ENCODE measurements at places on chromosomes 12 and 14.

DNA sequence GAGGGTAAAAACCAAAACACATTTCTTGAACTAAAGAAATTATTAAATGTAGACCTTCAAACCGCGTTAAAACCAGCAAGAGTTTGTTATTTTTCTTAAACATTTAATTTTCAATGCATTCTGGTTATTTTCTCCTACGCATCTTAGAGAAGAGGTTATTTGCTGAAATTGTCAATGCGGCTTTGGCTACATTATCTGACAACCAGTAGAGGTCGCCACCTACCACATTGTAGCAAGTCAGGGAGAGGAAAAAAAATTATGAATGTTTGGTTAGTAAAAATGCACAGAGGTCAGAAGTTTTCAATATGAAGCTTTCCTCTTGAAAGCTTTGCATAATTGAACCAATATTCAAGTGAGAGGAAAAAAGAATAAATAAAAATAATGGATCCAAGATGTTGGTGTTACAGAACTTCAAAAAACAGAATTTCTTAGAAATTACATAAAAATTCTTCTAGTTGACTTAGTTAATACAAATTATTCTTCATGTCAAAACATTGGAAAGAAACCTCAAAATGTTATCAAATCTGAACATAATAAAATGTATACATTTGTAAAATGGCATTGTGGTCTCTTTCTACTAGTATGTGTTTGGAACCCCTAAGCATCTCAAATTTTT lies 159.4 kb upstream of the TMTC2 start:
- no peak for DNase-seq

DNA sequence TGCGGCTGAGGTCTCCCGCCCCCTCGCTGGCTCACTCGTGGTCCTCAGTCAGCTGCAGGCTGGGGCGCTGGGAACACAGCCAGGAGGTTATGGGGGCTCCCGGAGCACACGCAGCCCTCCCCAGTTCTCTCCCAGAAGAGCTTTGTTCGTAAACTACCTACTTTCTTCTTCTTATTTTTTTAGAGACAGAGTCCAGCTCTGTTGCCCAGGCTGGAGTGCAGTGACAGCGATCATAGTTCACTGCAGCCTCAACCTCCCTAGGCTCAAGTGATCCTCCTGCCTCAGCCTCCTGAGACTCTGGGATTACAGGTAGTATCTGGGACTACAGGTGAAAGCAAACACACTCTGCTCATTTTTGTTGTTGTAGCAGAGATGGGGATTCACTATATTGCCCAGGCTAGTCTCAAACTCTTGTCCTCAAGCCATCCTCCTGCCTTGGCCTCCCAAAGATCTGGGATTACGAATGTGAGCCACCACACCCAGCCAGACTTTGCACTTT lies 15.5 kb upstream of the PLA2G1B start:
- DNase-seq, result no peak

DNA sequence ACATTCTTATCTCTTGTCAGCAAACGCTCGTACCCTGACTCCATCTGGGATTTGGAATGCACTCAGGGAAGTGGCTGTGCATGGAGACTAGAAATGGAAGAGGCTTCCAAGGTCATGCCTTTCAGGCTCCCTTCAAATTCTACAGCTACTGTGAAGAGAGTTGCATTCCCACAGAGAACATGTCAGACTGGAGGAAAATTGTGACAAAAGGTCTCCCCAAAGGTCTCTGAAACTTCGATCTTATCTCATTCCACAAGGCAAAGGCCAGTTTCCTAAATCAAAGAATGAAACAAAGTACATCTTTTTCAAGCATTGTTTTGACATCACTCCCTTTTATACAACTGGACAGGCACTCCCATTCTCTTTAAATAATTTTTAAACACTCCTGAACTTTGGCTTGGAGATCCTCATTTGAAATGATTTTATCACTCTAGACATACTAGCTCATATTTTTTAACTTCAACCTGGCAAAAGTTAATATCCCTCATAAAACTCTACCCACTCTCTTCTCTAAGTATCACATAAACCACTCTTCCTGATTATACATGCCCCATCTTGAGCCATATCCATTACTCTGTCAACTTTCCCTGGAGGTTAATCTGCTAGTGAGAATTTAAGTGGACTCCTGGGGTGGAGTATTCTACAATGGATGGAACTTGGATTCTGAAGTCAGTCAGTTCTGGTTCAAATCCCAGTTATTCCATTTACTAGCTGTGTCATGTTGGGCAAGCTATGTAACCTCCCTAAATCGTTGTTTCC lies 218.1 kb upstream of the HMGA2 start:
- no peak for DNase-seq

DNA sequence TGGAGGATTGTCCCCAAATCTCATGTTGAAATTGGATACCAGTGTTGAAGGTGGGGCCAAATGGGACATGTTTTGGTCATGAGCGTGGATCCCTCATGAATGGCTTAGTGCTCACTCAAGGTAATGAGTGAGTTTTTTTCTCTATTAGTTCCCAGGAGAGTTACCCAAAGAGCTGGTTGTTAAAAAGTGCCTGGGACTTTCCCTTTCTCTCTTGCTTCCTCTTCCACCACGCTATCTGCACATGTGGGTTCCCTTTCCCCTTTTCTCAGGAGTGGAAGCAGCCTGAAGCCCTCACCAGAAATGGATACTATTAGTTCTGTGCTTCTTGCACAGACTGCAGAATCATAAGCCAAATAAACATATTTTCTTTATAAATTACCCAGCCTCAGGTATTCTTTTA lies 465.4 kb downstream of the FSCB start:
- no peak for DNase-seq

DNA sequence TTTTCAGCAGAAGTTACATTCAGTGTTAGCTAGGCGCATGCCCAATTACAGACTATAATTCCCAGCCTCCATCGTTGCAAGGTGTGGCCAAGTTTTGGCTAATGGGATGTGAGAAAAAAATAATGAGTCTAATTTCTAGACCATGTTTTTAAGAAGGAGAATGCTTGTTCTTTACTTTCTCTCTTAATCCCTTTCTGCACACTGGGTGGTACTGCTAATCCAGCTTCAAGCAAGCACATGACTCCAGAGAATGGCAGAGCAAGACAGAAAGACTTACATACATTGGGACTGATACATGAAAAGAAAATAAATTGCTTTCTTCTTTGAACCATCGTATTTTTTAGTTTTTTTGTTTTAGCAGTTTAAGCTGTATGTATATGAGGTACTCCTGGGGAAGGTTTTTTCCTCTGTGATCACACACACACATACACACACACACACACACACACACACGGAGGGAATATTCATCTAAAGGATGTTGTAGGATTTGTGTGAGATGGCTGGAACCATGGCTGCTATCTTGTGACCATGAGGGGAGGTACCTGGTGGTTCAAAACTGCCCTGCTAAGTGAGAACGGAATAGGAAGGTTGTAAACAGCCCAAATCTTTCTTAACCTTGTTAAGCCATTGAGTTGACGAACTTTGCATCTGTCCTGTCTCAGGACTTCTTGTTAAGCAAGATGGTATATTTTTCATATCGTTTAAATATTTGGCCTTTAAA lies 34.3 kb upstream of the LTA4H start:
- no peak for DNase-seq
